Ureter (tissue), 1 donor: ENCODE measurements at places on chromosomes 13 and 19. TPM values are rescaled to one million over a fixed set of nuclear protein-coding genes. Genes with fewer than 3 reads are reported as not detected.

- DNase-seq, result no peak
Measured at GRCh38 chr13:112655913-112656312, 33.9 kb upstream of the ATP11A start.

- DNase-seq, result no peak
Measured at GRCh38 chr13:111045170-111045569, 69.9 kb upstream of the ARHGEF7 start.

- no peak for DNase-seq
Measured at GRCh38 chr19:23440791-23441190, 45.5 kb upstream of the ZNF91 start.

The ZFP36 gene
- total RNA-seq, result 230 TPM

GRCh38 chr19:5951338-5951861 is 26.5 kb downstream of the RANBP3 start:
- no peak for DNase-seq

The ICAM5 gene
- 1.8 TPM for total RNA-seq

- DNase-seq, result no peak
Measured at GRCh38 chr13:80262051-80262695, 78.8 kb downstream of the SPRY2 start.

The OR7C1 gene
- total RNA-seq, result not detected

DNA sequence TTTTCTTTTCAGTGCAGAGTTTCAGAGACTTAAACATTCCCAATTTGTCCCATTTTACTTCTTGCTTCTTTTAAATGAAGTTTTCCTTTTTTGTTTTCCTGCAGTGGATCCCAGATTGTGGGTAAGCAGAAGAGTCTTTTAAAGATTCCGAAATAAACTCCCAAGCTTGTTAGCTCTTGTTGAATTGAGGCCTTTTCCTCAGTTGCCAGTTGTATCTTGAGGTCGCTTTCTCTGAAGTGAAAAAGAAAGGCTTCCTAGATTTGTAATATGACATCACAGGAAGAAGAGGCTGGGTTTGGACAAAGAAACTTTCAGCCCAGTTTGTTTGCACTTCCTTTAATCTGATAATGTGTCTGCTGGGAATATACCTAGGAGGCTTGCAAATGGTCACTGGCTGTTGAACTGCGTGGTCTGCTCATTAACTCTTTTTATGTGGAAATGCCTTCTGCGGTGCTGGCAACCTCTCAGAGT is at the start of gene LPAR6:
Gene LPAR6 (minus strand): TSS at position 233 of the 471 bp plus-strand sequence. CDS start 690 bp downstream, outside the sequence.
- no peak for DNase-seq

DNA sequence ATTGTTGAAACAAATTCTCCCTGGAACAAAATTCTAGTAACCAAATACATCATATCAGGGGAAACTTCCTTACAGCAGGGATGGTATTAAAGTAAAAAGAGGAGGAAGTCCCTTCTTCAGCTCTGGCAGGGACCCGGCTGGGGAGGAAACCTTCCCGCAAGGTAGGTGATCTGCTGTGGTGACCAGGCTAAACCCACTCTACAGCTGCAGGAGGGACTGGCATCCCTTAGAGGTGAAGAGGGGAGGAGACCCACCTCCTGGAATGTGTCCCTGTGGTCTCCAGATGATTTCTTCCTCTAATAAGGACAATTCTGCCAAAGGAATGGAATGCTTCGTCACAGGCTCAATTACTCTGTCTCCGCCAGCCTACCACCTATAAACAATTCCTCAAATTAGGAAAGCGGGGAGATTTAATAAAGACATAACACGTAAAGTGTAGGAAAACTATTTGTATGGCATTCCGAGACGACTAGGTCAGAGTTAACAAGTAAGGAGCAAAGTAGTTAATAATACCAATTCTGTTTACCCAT is 637 bp upstream of the PDS5B start:
- DNase-seq, result no peak

The NLRP11 gene
- total RNA-seq, result not detected

The RFPL4AL1 gene
- not detected for total RNA-seq

The CCDC8 gene
- 10.7 TPM for total RNA-seq

The TJP3 gene
- 59.7 TPM for total RNA-seq

DNA sequence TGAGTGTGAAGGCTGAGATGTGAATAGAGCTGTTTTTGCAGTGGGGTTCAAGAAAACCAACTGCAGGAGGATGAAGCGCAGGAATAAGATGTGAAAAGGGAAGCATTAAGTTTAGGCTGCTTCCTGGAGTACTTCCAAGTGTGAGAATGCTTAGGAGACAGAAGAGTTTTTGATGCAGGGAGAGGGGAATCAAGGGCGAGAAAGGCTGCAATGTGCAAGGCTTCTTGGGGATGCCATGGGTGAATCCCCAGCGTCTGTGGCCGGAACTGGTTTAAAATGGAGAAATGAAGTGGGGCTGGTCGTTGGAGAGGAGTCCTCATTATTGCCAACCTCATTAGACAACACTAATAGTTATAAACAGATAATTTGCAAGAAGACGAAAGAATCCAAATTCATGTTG is 764.9 kb downstream of the LIG4 start:
- no peak for DNase-seq

The IL4I1 gene
- total RNA-seq, result 1.9 TPM

- no peak for DNase-seq
Measured at GRCh38 chr13:31982124-31982523, 49.5 kb upstream of the FRY start.

GRCh38 chr13:95083758-95084157 is 217.5 kb downstream of the ABCC4 start:
- DNase-seq, result no peak

- no peak for DNase-seq
Measured at GRCh38 chr13:98236197-98236596, 59.1 kb upstream of the RNF113B start.

DNA sequence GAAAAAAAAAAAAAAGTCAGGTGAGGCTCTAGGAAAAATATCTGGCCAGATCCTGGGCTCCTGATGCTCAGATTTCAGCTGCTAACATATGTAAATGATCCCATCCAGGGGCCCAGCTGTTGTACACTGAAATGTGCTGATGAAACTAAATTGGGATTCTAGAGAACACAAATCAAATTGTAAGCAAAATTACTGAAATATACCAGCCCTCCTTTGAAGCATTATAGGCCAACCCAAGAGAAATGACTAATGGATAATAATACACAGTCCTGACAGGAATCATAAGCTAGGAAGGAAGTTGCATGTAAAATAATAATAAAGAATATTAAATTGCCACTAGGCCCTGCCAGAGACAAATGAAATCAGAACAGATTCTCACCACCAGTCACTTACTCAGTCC is 17.8 kb downstream of the KCTD12 start:
- no peak for DNase-seq

DNA sequence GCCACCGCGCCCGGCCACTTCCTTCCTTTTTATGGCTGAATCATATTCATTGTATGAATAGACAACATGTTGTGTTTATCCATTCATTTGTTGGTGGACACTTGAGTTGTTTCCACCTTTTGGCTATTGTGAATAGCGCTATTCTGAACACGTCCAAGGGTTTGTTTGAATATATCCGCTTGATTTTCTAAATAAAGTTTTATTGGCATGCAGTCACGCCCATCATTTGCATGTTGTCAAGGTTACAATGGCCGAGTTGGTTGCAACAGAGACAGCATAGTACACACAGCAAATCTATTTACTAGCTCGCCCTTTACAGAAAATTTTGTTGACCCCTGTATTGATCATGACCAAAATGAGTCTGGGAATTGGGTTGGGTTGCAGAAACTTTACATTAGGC is 43.5 kb downstream of the COLGALT1 start:
- no peak for DNase-seq

The PTGER1 gene
- total RNA-seq, result 3.0 TPM

DNA sequence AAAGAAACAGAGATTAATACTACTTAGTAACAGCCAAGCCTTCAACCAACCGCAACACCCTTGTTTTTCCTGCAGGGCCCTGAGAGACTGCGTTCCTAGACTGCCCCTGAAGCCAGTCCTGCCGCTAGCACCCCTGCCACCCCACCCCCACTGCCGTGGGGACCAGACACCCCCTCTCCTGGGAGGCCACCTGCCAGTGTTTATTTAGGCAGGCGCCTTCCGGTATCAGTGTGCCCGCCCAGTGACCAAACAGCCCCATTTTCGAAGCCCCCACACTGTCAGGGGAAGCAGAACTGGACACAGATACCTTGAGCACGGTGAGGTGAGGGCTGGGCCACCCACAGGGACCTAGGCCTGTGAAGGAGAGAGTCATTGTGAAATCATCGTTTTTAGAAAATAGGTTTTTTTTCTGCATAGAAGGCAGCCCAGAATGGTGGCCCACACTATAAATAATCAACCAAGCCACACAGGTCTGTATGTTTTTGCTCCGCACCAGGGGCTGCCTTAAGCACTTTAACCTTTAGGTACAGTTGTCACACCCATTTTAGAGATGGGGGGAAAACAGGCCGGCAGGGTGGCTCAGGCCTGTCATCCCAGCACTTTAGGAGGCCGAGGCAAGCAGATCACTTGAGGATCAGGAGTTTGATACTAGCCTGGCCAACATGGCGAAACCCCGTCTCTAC is 3.5 kb upstream of the TLE5 start:
- no peak for DNase-seq

DNA sequence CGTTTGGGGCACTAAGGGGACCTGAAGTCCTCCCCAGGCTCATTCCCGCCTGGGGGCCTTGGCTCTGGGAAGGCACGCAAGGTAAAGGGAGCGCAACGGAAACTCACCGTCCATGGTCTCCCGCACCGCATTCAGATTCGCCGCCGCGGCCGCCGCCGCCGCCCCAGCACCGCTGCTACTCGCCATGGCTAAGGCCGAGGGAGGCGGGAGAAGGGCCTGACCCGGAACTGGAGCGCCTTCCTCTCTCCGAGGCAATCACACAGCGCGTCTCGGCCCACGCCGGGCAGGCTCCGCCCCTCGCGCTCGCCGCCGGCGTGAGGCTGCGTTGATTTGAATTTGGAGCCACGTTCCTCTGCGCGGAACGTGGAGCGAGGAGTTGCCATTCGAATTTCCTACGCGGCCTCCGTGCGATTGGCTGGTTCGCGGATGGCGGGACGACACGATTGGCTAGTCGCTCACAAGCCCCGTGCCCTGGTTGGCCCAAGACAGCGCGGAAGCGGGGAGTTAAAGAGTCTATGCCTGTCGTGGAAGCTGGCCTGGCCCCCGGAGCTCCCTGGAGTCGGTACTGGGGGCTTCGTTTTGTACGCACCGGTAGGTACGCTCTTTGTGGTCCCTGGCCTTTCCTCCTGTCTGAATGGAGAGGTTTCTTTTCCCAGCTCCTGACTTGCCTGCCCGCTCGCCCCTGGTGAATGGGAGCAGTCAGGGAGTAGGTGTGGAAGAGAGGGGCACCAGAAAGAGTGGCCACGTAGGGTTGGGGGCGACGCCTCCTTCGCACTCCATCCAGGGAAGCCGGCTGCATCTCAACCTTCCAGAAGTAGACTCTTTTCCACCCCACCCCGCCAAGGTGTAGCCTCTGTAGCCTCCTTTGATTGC is at the start of the genes BORA and MZT1:
Gene BORA (plus strand): TSS at position 507 of the 873 bp plus-strand sequence. CDS start 1,018 bp downstream, outside the sequence.
Gene MZT1 (minus strand): TSS at position 213 of the 873 bp plus-strand sequence. CDS start 27 bp downstream, at position 186.
- DNase-seq, result peak; percentile 96

DNA sequence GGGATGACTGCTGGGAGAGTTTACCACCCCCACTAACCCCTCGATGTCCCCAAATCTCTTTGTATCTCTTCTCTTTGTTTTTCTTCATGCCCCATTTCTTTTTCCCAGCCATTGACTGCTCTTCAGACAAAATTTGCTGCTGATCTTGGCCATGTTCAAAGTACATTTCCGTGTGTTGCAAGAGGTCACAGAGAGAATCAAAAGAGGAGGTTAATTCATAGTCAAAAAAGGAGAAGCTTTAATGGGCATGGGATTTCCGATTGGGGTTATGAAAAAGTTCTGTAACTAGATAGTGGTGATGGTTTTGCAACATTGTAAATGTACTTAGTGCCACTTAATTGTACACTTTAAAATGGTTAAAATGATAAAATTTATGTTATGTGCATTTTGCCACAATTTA is 121.1 kb downstream of the FLT1 start:
- DNase-seq, result no peak

The GNG14 gene
- total RNA-seq, result not detected

The FREM2 gene
- total RNA-seq, result 12.4 TPM

GRCh38 chr19:47005164-47005641 is 14.4 kb upstream of the NPAS1 start:
- DNase-seq, result no peak

DNA sequence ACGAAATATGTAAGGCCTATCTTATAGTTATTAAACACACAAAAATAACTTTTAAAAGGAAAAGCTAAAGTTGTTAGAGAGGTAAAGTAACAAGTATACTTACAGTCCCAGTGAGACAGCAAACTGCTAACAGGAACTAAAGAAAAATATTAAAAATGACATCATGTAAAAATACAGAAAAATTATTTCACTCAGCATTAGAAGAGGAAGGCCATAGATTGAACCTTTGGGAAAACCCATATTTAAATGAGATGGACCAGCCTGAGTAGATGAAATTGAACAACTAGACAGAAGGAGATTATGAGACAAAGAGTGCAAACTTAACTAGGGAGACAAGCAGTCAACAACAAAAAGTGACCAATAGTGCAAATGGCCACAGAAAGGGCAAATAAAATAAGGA is 49.4 kb downstream of the LNX2 start:
- no peak for DNase-seq
